Left lung (tissue), 14 donors: ENCODE measurements at places on chromosomes 12 and 14.

GRCh38 chr14:33857650-33858049 lies 93.2 kb downstream of the EGLN3 start:
- DNase-seq, result no peak

- no peak for DNase-seq
Observed at GRCh38 chr14:69041783-69042182, 62.7 kb upstream of the ACTN1 start.

GRCh38 chr12:76024942-76025600 lies 6.5 kb downstream of the PHLDA1 start:
- DNase-seq, result no peak

DNA sequence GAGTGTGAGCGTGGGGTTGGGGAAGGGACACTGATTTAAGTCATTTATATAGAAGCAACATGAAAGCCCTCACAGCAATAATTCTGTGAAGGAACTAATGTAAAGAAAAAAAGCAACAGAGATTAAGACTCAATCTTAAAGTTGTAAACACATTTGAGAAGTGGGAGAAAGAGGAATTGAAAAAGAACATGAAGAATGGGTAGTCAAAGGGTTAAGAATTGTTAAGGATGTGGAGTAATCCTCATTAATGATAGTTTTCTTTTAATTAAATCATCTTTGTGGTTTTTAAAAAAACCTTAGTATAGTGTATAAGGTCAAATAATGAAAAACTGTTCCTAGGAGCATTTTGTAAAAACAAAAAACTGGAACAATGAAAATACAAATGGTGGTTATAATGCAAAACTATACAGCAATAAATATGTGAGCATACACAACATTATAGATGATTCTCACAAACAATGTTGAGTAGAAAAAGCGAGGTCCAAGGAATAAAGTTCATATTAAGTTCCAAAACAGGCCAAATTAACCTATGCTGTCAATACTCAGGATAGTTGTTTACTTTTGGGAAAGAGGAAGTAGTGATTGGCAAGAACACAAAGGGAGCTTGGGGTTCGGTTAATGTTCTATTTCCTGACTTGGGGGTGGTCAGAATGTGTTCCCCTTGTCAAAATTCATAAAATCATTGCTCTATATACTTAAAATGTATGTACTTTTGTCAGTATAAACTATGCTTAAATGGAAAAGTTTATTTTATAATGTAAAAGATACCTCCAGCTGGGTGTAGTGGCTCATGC lies 120.4 kb upstream of the ATF7IP start:
- DNase-seq, result no peak

DNA sequence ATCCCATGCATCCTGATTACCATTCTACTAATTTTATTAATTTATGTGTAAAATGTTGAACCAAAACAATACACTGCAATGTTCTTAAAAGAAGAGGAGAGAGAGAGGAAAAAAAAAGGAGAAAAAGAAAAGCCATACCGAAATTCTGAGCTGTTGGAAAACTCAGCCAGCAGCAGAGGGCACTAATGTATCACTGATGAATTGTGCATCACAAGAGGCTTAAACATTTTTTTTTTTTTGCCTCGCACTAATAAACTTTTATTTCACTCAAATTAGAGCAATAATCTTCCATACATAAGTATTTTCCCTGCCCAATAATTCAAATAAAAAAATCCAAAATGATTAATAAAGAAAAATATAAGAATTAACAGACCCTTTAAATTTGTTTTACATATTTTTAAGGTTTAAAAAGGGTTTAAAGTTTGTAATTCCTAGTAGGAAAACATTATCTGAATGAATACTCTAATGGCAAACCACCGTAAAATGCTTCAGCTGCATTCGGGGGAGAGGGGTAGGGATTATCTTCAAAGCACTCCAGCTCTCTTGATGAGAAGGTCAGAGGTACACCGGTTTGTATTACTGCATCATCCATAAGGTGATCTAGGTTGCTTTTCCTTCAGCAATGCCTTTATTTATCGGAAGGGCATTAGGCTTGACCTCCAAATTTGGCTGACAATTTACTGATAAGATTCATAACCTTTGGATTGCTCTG lies 41.9 kb downstream of the ATP23 start:
- no peak for DNase-seq

DNA sequence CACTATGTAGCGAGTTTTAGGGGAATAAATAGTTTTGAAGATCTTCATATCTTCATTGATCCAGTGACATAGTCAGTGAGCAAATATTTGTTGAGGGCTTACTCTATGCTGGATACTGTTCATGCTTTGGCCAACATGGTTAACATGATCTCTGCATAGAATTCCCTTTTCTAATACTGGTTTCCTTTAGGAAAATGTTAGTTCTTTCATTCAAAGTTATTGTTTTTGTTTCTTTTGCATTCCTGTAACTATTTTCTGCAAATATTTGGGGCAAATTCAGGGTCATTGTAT lies 226.5 kb downstream of the C12orf50 start:
- no peak for DNase-seq

DNA sequence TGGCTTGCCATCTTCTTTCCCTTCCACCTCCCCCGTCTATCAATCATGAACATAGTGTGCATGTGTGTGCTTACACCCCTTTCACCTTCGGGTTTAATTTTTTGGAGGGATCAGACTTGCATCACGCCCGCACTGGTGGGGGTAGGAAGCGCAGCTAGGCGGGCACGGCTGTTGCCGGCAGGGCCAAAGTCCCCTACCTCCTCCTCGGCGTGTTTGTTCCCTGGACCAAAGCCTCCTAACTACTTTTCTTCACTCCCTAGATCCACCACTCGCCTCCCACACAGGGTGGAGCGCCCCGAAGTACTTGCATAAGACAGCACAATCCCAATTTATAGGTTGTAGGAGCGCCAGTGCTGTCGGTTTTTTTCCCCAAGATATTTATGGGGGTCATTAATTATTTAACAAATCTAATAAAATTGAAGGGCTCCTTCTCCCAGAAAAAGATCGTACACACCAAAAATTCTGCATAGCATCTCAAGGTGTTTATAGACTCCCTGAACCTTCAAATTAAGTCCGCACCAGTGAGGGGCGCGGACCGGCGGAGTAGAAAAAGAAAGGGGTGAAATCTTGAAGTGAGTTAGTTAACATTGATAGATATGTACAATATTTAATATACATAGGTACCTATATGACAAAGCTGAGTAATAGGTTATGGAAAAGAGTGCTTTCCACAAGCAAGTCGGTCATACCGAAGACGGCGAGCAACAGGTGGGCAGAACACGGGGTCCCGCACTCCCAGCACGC lies 717 bp downstream of the PKP2 start:
- no peak for DNase-seq

- no peak for DNase-seq
Observed at GRCh38 chr12:25728056-25728595, 175.0 kb upstream of the LMNTD1 start.

- no peak for DNase-seq
Observed at GRCh38 chr12:86663173-86663572, 407.0 kb upstream of the MGAT4C start.

GRCh38 chr12:107385509-107385908 lies 292.2 kb upstream of the CRY1 start:
- DNase-seq, result no peak

GRCh38 chr12:106074706-106075392 lies 63.9 kb downstream of the NUAK1 start:
- DNase-seq, result no peak

GRCh38 chr12:91952916-91953315 lies 192.7 kb downstream of the BTG1 start:
- DNase-seq, result no peak

DNA sequence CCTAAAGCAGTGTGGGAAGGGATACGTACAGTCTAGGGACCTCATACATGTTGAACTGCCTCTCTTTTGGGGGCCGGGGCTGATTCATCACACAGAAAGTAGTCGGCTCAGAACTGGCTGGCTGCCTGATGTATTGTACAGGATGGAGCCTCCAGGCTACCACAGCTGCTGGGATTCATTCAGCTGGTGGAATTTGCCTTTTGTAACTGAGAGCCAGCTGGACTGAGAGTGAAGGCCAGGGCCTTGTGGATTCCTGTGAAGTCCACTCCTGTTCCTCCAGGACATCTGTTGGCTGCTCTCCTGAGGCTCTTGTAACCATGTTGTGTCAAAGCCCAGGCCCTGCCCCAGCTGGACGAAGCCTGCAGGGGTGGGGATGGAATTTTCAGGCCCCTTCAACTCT lies 116.3 kb upstream of the PRICKLE1 start:
- no peak for DNase-seq

DNA sequence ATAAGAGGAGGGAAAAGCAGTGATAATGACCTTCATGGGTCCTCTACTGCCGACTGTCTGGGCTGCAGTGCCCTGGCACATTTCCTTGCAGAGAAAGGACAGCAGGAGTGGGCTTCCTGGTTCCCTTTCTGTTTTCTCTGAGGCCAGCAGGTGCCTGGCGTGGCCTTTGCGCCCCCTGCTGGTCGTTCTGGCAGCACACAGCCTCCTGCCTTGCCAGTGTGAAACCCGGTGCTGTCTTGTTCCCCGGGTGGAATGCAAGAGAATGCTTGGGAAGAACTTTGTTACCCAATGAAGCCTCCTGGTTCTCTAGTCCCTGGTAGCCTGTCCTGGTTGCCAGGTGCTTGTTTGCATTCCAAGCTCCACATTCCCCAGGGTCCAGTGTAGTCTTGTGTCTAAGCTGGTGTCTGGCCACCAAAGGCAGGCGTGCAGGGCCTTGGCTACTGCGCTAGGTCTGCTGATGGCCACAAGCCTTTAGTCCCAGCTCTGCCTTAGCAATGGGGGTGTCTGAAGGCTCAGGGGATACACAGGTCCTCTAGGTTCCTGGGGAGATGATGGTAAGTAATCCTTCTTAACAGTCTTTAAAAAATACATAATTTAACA lies 1392.4 kb upstream of the TMEM132C start:
- peak; percentile 61 for DNase-seq

DNA sequence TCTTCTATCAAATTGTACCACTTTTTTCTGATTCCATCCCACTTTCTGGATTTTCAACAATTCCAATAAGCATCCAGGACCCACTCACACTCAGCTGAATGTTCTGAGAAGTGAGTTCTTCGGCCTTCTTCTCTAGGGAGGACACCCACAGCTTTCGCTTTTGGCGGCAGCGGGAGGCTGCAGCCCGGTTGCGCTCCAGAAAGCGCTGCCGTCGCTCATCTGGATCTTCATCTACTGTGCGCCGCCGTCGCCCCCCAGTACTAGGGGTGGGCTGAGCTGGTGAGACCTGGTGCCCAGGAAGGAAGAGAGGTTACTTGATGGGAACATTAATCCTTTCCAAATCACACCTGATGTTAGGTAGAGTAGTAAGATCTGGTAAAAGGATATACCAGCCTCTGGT lies 17.2 kb upstream of the NPFF start:
- DNase-seq, result no peak

- no peak for DNase-seq
Observed at GRCh38 chr12:14643251-14643650, 53.1 kb downstream of the GUCY2C start.

- no peak for DNase-seq
Observed at GRCh38 chr12:131723532-131723931, 12.6 kb downstream of the SFSWAP start.

DNA sequence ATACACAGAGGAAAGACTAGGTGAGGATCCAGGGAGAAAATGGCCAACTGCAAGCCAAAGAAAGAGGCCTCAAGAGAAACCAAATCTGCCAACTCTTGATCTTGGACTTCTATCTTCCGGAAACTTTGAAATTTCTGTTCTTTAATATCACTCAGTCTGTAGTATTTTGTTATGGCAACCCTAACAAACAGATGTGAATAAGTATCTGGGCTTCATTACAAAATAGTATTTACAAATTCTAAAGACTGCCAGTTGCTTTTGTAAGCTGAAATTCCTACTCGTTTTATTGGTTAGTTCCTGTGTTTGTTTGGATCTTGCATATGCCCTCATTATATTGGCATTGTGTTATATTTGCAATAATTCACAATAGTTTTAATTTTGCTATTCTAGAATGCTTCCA lies 143.2 kb upstream of the USP15 start:
- peak; percentile 54 for DNase-seq

DNA sequence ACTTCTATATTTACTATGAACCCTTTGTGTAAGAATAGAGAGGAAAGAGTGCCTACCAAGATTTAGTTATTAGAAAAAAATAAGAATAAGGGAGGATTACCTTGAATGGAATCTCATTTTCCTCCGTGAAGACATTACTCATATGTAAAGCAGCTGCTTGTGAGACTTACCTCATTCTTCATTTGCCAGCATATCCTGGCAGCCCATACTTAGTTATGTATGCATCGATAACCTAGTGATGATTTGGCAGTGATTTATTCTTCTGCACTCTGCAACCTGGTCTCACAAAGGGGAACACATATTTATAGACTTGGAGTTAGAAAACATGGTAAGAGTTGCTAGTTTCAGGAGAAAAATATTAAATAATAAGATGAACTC lies 56.8 kb downstream of the LRFN5 start:
- DNase-seq, result no peak

- no peak for DNase-seq
Observed at GRCh38 chr14:75402867-75403413, 24.9 kb upstream of the JDP2 start.

DNA sequence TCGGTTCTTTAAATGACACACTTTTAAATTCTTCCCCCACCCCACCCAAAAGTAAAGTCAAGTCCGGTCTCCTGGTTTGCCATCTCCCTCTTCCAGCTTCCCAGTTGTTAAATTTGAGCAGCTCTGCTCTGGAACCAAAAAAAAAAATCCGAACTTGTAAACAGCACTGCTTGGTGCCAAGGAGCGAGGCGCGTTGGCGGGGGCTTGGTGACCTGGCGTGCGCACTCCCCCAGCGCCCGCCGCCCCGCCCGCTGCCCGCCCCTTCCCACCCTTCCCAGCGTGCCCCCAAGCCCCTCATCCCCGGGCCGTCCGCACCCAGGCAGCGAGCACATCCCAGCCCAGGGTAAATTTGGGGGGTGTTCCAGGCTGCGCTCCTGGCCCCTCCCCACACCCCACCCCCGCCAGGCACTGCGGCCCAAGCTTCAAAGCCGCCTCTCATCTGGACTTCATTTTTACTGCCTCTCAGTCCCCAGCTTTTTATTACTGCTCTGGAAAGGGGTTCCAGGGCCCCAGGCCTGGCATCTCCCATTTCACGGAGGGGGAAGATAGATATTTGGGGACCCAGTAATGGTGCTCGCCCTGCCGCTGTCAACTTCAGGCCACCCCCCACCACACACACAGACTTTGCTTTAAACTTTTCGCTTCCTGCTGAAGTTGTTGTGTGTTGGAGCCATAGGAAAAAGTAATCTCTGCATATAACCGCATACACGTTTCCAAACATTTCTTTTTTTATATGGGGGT lies 11.7 kb upstream of the ITGB7 start:
- DNase-seq, result peak; percentile 42

DNA sequence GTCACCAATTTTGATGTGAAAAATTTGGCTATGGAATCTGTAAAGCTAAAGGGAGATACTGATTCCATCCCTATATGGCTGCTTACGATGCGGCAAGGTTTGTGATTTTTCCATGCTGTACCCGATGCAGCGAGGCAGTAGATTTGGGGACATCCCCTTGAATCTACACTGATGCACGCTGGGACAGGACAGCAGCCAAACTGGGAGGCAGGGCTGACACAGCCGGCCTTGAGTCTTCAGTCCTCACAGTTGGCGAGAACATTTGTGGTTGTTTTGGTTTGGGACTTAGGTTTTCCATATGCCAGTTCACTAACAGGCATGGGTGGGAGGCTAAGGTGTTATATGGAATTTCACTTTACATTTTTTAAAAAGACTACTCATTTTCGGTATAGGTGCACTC lies 3.8 kb downstream of the GALNT16 start:
- DNase-seq, result no peak

GRCh38 chr12:132392389-132393244 lies 63.2 kb upstream of the GALNT9 start:
- DNase-seq, result peak; percentile 19
